Jurkat, Clone E6-1 (cell line): ENCODE measurements at places on chromosomes 6 and 20.

DNA sequence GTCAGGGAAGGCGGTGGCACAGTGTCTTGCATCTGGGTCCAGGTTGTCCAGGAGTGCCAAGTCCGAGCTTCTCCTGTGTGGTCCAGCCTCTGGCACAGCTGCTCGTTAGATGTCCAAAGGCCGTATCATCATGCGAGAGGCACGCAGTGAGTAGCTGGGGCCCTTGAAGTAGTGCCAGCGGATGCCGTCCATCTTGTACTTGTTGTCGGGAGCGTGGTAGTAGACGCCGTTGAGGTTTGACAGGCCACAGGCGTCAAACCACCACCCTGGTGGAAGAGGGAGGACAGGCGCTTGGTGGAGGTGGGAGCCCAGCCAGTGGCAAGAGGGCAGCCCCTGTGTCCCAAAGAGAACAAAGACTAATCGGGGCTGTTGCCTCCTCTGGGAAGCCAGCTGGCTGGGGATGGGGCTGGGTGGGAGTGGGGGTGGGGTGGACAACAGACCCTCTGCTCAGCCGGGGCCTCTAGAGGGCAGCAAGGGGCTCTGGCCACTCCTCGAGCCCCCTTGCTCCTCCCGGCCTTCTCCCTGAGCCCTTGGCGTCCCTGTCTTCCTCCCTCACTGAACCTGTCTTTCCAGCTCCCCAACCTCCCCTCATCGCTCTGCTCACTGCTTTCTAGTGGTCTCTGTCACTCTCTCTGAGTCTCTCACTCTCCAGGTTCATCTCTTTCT is 39.5 kb downstream of the FAM110A start:
- DNase-seq: no peak

DNA sequence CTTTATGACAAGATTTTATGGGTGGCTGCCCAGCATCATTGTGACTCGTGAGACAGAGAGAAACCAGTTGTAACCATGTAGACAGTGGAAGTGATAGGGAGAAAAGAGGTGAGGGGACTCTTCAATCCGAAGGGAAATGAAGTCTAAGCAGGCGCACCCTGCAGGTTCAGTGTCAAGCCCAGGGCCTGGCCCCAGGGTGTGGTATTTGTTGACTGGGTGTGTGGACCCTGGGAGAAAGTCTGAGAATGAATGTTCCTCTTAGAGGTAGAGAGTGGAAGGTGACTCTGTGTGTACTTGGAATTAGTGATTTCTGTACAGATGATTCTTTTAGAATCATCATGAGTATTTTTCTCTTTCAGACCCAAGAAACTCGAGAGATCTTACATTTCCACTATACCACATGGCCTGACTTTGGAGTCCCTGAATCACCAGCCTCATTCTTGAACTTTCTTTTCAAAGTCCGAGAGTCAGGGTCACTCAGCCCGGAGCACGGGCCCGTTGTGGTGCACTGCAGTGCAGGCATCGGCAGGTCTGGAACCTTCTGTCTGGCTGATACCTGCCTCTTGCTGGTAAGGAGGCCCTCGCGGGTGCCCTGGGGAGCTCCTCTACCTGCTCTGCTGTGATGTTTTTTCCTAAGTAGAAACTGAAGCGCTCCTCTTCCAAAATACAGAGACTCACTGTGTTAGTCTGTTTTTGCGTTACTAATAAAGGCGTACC is 68.0 kb downstream of the PTPN1 start:
- DNase-seq: no peak

DNA sequence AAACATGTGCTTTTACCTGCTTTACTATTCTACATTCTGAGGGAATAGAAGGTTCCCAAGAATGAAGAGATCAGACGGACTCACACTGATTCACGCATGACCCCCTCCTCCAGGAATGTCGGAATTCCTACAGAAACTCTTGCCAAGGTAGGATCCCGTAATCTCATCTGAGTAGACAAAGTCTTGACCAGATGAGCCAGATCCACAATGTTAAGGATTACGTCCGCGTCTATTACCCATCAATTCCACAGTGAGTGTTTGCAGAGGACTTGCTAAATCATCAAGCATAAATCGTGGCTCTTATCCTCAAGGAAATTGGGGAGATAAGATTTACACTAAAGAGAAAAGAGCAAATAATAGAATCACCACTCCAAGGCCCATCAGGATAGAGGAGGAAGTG is 245.9 kb upstream of the FOXQ1 start:
- no peak for DNase-seq

- no peak for DNase-seq
Observed at GRCh38 chr6:75609639-75610590, 8.2 kb downstream of the SENP6 start.

- DNase-seq: no peak
Observed at GRCh38 chr6:68008445-68008844, 626.6 kb upstream of the ADGRB3 start.

GRCh38 chr6:91276315-91276714 is 689.4 kb upstream of the MAP3K7 start:
- peak; percentile 21 for DNase-seq

DNA sequence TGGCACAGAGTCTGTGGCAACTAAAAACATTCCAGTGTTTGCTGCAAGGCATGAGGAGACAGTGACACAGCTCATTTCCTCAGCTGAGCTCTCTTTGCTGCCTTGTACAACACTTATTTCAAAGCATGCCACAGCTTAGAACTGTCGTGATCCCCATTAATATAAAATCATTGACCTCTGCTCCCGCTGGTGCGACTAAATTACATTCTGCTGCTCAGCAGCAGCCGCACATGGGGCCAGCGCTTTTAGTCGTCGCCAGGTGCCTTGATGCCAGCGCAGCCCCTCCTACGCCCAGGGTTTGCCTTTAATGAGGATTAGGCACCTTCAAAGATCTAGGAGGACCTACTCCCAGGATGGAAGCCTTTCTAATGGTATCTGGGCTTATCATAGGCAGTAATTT is 717.9 kb upstream of the POU3F2 start:
- no peak for DNase-seq

DNA sequence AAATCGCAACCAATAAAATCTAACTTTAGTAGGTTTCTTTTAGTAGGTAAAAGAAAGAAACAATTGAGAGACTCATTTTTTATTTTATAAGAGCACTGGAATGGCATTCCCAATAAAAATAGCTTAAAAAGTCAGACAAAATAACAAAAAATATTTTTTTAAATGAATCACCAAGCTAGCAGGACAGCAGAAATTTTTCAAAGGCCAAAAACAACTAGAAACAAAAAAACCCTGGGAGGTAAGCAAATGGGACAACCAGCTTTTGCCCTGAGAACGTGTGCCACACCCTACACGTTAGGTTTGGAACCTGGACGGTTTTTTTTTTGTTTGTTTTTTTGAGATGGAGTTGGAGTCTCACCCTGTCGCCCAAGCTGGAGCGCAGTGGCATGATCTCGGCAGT is 19.6 kb downstream of the GPLD1 start:
- DNase-seq: no peak

DNA sequence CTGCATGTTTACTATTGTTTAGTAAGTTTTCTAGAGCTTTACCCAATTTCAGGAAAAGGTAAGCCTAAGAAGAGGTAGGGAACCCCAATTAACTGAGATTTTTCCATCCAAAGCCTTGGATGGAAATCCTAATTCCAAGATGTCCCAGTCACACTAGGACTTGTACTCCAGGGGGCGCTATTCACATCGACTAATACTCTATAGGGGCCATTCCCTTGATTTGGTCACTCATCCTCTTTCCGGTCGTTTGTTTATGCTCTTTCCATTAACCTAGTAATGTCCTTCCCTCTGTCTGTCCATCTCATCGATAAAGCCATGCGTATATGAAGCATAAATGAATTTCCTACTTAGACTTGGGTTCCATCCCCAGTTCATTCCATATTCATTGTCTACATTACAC is 80.8 kb upstream of the FUCA2 start:
- no peak for DNase-seq

DNA sequence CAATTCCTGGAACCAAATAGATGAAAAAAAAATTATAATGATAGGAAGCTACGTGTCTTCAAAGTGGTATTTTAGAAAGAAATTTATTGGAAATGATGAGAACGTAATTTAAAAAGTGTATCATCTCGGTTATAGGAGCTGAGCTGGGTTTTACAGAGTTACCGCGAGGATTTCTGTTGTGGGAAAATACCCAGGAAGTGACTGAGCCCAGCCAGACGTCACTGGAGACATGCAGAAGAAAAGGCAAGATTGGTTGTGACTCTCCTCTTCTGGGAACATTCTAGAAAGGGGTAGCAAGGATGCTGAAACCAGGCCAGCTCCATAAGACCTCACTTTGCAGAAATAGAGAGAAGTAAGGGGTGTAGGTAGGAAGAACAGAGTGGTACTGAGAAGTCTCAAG is 95.9 kb upstream of the ADGRF1 start:
- no peak for DNase-seq

DNA sequence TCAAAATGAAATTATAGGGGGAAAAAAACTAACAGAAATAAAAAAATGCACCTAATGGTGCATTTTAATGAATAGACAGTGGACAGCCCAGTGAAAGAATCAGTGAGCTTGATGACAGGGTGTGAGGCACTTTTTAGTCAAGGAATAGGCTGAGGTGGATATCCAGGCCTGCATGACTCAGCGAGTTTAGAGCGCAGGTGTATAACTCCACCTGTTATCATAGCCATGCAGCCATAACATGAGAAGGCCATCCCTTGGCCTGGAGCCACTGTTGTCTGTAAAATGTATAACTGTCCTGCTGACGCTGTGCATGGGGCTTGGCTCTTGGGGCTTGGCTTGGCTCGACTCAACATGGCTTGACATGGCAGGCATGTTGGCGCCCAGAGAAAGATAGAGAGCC is 331.5 kb upstream of the NOX3 start:
- DNase-seq: no peak

DNA sequence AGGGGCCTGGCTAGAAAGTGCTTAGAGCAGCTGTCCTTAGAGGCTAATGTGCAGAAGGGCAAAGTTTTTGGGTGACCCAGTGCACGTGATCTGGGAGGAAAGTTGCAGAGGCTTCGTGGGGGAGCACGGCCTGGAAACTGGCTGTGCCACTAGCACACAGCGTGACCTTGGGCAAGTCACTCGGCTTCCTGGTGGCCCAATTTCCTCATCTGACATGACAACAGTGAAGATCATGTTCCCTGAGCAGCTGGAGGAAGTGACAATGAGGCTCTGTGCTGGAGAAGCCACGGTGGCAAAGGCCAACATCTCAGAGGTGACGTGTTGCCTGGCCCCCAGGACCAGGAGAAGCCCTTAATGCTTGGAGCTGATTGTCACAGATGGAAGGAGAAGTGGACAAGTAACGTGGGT is 99.5 kb downstream of the FOXC1 start:
- no peak for DNase-seq

- no peak for DNase-seq
Observed at GRCh38 chr6:89475101-89475500, 42.1 kb downstream of the ANKRD6 start.

DNA sequence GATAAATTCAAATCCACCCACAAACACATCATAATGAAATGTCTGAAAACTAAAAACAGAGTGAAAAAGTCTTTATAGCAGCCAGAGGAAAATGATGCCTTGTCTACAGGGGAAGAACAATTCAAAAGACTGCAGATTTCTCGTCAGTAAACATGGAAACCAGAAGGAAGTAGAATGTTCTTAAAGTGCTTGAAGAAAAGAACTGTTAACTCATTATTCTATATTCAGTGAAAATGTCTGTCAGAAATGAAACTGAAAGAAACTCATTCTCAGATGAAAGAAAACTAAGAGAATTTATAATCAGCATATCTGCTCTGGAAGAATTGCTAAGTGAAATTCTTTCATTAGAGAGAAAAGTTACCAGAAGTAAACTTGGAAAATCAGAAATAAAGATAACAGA is 416.1 kb downstream of the TBC1D32 start:
- no peak for DNase-seq

- DNase-seq: no peak
Observed at GRCh38 chr6:11810039-11810541, 31.5 kb upstream of the ADTRP start.

DNA sequence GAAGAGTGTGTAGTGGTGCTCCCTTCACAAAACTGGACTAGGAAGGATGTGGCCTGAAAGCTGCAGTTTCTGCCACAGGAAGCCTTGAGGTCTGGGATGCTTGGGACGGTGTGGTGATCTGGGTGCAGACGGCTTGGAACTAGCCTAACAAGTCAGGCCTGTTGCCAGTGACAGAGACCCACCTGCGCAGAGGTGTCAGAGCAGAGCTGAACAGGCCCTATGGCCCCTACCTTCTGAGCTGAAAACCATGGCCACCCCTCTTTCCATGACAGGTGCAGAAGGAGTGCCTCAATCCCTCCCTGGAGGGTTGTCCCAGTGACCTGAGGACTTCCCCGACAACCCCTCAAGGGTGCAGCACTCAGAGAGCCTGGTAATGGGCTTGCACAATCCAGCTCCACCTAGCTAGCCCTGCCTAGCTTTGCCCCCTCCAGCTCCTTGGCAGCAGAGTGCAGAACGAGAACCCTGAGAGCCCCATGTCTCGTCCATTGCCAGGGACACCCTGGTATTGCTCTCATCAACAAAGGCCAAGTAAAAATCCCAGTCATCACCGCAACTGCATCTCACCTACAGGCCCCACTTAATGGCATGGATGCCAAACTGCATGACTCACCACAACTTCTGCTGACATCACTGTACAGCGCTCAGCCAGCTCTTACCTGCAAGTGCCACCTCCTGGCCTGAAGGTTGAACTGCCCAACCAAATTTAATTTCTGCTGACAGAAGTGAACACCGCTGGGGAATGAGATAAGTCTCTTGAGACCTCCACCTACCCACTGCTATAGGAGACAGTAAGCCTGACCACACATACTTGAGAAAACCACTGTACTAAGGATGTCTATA is 563.1 kb downstream of the TFAP2A start:
- DNase-seq: no peak

DNA sequence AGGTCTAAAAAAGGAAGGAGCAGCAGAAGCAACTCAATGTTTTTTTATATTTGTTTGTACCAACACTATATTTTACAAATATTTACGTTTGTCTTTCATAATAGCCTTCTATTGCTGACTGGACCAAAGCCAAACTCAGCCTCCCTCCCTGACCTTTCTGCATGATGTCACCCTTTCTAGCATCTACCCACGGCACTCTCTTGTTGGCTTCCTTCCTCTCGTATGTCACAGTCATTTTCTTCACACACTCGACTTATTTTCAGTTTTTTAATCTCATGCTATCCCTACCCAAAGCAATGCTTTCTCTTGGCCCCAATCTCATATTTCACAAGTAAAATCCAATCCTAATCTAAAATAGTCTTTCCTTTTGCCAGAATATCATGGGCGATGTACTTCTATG is 16.3 kb upstream of the FAM8A1 start:
- DNase-seq: no peak

DNA sequence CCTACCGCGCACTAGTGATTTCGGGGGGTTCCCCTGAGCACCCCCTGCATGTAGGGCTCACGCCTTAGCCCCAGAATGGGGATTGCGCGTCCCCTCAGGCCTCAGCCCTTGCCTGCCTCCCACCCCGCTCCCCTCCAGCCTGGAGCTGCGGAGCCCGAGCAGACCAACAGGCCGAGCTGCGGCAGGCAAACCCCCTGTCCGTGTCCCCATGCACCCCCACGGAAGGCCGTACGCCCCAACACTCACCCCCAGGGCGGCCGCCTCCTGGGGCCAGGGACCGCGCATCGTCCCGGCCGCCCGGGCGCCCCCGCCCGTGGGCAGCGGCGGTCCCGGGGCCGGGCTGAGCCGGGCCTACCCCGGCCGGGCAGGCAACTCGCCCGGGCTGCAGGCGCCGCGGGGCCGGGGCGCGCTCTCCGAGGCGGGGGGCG is 1.2 kb upstream of the KCNB1 start:
- no peak for DNase-seq

- DNase-seq: no peak
Observed at GRCh38 chr6:150857062-150857944, 8.2 kb upstream of the MTHFD1L start.

- no peak for DNase-seq
Observed at GRCh38 chr6:168355716-168356522, 36.3 kb upstream of the DACT2 start.
